Psoas muscle (tissue), 8 donors: ENCODE measurements at places on chromosomes 13 and 19. TPM values are rescaled to one million over a fixed set of nuclear protein-coding genes. Genes with fewer than 3 reads are reported as not detected.

Gene CFAP97D2
- not detected for total RNA-seq

Gene ZNF429
- total RNA-seq = 11.3 TPM

Gene CPAMD8
- 3.2 TPM for total RNA-seq

Gene REEP6
- total RNA-seq = 0.23 TPM

Gene IL17D
- total RNA-seq = 36.2 TPM

Gene KIR2DL1
- not detected for total RNA-seq

Gene BTBD2
- 56.3 TPM for total RNA-seq

Gene ADGRE2
- total RNA-seq = 0.56 TPM

Gene CGB2
- not detected for total RNA-seq

Gene SIGLEC6
- total RNA-seq = 0.40 TPM

Gene PCDH20
- total RNA-seq = 1.5 TPM

Gene PRTN3
- not detected for total RNA-seq

Gene CNN1
- 7.8 TPM for total RNA-seq

Gene ARL11
- total RNA-seq = 0.21 TPM

Gene ZNF224
- 6.1 TPM for total RNA-seq

Gene SSC5D
- 4.6 TPM for total RNA-seq
